ENCODE measurements at places on chromosomes 3 and 15. TPM values are rescaled to one million over a fixed set of nuclear protein-coding genes. Genes with fewer than 3 reads are reported as not detected.

HDC gene
- not detected for total RNA-seq

DNA sequence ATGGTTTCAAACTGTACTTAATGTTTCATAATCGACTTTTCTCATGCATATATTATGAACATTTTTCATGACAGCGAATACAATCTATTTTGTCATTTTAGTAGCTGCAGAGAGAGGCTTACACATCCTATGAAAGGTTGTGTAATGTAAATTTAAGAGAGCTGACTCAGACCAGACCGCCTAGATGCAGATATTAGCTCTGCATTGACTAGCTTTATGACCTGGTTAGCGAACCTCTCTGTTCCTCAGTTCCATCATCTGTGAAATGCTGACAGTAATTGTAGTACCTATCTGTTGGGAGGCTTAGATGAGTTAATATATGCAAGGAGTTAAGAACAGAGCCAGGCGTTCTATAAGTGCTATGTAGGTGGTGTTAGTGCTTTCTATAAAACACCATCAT lies 116.2 kb upstream of the RASGRP1 start:
- no peak for DNase-seq

GRCh38 chr3:194206320-194206719 lies 70.4 kb downstream of the HES1 start:
- no peak for DNase-seq

DNA sequence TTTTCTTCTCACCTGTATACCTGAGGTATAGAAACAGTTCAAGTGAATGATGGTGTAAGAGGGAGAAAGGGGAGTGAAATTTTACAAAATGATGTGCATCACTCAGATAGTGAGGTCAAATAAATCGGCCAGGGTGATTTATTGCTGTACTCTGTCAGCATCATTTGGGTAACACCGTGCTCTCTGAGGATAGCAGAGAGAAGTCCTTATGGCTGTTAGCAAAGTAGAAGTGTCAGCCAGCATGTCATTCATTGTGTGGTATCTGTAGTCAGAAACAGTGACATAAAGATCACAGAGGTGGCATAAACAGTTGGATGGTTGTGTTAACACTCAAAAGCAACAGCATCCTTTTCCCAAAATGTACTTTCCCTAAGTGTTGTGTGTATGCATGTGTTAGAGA lies 53.4 kb downstream of the PSMD6 start:
- DNase-seq = no peak

DNA sequence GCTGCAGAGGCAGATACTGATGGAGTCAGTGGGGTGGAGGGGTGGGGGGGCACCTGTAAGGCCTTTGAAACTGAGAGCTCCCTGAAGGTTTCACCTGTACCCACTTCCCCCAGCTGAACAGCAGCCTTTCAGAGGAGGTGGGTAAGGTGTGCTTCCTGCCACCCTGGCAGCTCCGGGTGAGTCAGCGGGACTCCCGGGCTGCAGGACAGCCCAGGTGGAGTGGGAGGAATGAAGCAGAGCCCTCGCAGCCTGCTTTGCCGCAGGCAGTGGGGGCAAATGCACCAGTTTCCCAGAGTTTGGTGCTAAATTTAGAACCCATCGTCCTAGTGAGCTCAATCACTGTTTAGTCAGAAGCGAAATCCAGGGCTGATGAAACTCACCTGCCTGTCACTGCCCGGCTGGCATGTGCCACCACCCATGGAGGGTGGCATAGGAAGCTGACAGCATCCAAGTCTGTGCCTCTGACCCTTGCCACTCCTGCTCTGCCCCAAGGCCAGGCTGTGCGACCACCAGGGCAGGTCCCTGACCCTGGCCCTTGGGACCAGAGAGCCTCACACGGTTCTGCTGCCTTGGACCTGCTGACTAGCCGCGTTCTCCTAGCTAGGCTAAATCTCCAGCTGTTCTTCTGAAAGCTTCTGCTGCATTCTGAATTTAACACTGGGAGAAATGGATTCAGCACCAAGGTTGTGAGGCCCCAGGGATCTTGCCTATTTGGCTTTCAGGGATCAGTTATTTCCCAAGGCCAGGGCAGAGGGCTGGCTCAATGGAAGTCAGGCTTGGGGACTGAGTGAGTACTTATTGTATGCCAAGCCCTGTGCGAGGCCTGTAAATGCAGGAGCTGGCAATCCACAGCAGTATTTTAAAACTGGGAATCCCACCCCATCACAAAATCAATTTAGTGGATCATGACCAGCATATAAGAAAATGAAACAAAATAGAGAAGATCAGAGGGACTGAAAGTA lies 67.3 kb upstream of the RASGRF1 start:
- DNase-seq = no peak
